ENCODE measurements at places on chromosomes 2 and 18.

DNA sequence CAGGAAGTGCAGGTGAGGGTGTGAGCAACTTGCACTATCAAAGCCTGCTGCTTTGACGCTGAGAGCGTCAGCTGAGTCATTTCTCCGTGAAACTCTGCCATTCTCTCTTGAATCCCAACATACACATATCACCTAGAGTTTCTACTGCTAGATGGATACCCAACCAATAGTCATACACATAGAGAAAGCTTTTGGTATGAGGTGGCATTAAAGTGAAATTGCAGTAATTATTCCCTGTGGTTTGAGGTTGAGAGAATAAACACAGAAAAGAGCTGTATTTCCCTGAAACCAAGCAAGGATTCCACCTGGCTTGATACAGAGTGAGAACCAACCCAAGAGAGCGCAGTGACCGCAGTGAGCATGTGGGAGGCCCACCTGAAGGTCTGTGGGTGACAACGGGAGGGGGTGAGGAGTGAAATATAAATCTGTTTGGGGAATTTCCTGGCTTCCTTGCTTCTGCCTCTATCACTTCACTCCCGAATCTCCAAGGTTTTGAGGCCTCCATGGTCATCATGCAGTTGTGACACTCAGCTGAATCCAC is 28.8 kb upstream of the TMEM18 start:
- DNase-seq: no peak

DNA sequence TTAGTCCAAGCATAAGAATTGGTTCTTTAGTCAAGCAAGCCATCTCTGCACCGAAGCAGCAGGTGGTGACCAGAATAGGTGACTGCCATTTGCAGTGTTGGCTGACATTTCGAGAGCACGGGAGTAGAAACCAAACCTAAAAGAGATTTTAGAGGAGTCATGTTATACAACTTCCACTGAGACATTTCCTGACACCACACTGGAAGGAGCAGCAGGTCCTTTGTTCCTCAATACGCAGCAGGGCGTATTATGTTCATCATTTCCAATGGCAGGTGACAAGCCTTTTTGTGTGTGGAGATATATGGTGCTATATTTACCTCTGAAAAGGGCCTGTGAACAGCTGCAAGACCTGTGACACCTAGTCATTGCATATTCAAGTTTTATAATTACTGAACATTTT is 418.8 kb upstream of the NETO1 start:
- DNase-seq: no peak

GRCh38 chr2:203591642-203592041 is 56.5 kb upstream of the RAPH1 start:
- no peak for DNase-seq

DNA sequence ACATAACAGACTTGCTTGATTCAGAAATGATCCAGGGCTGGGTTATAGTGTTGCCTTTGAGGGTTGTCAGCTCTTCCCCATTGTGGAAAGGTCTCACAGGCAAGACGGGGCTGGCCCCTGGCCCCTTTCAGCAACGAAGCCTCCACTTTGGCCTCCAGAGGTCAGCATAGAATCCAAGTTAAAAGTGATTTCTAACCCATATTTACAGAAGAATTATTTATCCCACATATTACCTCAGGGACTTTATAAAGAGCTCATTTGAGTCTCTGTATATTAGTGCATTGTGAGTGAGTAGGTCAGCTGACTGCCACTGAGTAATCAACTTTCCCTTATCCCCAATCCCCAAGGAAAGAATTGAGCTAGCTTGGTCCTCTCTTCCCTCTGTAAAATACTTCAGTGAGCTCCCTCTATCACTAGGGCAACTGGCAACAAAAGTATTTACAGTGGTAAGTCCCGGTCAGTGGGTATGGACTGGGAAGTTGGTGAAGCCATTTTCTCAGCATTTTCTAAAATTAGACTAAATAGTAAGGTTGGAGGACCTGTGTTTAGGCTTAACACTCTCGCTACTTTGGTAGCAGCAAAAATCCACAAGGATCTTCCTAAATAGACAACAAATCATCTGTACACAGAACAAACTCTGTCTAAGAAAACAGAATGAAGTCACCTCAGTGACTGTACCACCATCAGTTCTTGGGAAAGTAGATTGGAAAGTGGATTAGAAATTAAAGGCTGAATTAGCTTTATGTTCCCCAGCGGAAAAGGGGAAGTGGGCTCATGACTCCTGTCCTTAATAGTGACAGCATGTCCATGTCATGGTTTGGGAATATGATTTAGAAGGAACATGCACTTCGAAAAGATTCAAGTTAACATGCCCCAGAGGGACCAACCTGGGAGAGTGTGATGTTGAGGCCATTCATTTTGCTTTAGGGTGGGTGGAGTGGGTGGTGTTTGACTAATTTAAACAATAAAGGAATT is 171.0 kb upstream of the SIX3 start:
- no peak for DNase-seq

- no peak for DNase-seq
Observed at GRCh38 chr2:238869-239268, 25.0 kb downstream of the SH3YL1 start.

DNA sequence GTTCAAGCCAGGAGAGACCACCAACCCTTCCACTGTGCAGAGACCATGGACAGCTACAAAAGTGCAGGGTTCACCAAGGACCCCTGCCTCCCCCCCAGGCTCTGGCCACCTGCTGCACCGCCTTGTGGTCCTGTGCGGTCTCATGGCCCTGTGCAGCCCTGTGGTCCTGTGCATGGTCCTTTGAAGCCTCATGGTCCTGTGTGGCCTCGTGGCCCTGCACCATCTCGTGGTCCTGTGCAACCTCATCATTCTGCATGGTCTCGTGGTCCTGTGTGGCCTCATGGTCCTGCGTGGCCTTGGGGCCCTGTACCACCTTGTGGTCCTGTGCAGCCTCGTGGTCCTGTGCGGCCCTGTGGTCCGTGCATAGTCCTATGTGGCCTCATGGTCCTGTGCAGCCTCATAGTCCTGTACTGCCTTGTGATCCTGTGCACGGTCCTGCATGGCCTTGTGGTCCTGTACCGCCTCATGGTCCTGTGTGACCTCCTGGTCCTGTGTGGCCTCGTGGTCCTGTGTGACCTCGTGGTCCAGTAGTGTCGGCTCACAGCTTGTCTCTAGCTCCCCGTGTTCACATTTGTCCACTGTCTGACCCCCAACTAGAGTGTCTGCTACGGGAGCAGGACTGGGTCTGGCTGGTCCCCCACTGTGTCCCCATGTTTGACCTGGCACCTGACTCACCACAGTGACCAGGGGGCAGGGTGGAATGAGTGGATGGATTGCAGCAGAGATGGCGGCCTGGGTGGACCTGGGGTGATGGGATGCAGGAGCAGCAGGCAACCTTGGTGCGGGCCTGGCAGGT is 20.0 kb upstream of the OTOS start:
- DNase-seq: no peak

- DNase-seq: no peak
Observed at GRCh38 chr2:219243291-219243761, 1.9 kb downstream of the GLB1L start.

DNA sequence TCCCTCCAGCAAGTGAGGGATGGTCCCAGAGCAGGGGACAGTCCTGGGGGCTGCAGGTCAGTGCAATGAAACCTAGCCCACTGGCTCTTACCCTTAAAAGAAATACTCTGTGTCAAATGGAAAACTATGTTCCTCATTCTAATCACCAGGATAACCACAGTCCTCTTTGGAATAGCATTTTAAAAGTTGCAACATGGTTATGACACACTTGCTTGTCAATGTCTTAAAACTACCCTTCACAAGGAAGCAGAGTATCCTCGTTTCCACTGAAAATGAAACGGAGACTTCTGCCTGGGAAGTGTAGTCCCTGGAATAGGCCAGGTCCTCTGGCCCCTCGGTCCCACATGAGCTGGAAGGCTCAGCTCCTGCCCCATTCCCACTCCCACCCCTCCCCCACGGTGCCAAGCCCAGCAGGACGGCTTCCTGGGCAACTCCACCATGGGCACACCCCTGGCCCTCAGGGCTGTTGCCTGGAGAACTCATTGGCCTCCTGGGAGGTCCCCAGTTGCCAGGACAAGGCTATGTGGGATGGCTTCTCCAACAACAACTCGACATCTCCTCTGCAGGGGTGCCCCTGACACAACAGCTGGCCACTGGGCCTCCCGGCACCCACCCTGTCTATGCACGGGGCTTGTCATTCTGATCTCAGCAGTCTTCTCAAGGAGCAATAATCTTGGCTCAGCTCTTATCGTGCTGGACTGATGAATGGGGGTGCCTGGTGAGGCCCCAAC is 38.3 kb upstream of the ST3GAL5 start:
- DNase-seq: no peak

- DNase-seq: no peak
Observed at GRCh38 chr2:233811087-233811486, 33.0 kb downstream of the MROH2A start.

DNA sequence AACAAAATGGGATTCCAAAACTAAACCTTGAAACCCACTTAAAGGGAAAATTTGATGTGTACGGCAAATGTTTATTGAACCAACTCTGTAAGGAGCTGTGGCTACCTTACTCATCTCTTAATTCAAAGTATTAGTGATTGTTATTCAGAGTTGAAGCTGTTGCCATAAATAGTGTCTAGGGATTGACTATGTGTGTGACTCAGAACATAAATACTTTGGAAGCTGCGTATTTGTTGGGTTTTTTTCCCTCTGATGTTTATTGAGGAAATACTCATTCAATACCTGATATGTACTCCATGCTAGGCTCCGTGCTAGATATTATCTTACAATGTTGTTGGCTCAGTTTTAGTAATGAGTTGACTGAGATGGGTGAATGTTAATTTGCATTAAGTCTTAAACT is 90.4 kb downstream of the PTRHD1 start:
- no peak for DNase-seq

DNA sequence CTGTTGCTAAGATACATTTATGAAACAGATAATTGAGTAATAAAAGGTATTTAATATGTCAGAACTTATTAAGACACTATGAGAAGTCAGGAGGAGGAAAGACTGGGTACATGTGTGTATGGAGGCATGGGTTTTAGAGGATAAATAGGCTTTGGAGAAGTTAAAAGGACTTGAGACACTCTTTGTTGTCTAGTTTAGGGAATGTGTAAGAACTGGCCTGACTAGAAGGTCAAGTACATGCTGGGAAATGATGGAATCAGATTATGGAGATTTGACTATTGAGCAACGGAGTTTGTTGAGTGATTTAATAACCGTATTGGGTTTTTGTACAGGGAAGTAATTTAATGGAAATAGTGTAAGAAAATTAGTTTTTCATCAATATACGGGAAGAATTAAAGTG is 28.2 kb upstream of the SPDYA start:
- DNase-seq: no peak

- no peak for DNase-seq
Observed at GRCh38 chr2:21728133-21728532, 604.4 kb downstream of the TDRD15 start.

DNA sequence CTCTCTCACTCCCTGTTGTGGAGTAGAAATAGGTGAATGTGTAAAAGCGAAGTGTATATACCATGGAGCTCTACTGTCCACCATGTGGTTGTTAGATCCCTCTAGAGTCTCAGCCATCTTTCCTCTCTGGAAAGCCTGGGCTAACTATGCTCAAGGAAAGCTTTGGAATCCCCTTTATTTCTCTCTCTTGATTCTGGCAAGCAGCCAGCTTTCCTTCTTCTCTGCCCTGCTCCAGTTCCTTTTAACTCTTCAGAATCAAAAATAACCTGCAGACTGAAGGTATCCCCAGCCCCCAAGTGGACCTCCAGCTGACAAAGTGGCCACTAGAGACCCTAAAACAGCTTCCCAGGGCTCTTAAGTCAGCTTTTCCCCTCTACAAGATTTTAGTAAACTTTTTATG is 381.9 kb downstream of the PLCL1 start:
- no peak for DNase-seq

GRCh38 chr18:61852496-61852895 is 40.3 kb downstream of the RNF152 start:
- no peak for DNase-seq

DNA sequence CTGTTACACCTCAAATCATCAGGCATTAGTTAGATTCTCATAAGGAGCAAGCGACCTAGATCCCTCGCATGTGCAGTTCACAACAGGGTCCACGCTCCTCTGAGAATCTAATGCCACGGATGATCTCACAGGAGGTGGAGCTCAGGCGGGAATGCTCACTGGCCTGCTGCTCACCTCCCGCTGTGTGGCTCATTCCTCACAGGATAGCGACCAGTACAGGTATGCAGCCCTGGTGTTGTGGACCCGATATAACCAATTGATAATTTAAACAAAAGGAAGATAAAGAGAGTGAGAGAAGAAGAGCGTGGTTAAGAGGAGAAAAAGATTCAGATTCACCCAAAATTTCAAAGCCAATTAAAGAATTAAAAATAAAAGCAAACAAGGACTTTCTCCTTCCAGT is 20.8 kb downstream of the TLK1 start:
- DNase-seq: no peak
